ENCODE measurements at places on chromosomes 1 and 21.

DNA sequence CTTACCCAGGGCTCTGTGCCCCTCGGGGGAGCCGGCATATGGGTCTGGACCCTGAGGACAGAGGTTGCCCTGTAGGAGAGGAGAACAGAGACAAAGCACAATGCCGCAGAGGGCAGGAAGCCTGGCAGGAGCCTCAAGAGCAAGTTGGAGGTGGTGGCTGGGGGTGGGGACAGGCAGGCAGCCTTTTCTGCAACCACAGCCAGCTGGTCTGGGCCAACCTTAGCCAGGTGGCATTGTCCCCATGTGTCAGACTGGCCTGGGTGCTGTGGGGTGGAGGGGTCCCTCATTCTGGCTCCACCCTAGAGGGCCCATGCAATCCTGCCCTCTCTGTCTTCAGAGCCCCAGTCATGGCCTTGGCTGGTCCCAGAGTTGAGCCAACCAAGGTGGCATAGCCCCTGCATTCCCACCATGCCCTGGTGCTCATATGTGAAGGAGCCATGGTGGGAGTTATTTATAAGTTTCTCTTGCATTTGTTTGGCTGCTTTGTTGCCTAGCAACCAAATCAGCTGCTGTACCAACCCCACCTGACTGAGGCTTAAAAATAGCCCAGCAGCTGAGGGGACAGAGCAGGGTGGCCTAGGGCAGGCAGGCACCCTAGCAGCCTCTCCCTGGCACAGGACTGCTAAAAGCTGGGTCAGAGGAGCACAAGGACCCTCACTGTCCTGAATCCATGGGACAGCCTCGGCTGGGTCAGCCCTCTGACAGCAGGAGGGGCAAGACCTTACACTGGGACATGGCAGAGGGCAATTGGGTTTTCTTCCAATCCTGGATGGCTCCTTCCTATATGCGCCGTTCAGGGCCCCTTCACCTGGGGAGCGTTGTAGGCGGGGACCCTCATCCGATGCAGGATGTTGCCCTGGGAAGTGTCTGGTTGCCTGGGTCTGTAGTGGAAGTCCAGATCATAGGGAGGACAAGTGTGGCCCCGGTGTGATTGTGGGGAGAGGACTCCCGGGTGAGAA, 19.5 kb downstream of the MAP7D1 start:
- peak; percentile 71 for DNase-seq

DNA sequence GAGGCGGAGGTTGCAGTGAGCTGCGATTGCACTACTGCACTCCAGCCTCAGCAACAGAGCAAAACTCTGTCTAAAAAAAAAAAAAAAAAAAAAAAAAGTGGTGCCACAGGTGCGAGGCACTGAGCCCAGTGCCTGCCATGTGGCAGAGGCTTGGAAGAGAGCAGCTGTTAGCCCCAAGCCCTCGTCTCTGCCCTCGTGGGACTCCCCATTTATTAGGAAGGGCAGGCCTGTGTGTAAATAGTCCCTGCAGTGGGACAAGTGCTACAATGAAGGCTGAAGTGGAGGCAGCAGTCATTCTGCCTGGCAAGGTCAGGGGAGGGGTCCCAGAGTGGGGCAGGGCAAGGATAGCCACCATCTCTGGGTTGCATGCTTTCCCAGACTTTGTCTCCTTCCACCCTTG, 6.5 kb downstream of the RPS6KA1 start:
- no peak for DNase-seq

DNA sequence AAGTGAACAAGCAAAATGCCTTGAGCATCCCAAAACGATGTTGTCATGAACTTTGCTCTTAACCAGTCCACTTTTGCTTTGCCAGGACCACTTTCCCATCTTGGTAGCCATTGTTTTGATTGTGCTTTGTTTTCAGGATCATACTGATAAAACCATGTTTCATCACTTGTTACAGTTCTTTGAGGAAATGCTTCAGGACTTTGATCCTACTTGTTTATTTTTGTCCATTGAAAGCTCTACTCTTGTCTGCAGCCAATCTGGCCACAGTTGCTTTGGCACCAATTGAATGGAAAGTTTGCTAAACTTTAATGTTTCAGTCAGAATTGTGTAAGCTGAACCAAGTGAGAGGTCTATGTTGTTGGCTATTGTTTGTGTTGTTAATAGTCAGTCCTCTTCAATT, 12.8 kb downstream of the PLPPR4 start:
- no peak for DNase-seq

DNA sequence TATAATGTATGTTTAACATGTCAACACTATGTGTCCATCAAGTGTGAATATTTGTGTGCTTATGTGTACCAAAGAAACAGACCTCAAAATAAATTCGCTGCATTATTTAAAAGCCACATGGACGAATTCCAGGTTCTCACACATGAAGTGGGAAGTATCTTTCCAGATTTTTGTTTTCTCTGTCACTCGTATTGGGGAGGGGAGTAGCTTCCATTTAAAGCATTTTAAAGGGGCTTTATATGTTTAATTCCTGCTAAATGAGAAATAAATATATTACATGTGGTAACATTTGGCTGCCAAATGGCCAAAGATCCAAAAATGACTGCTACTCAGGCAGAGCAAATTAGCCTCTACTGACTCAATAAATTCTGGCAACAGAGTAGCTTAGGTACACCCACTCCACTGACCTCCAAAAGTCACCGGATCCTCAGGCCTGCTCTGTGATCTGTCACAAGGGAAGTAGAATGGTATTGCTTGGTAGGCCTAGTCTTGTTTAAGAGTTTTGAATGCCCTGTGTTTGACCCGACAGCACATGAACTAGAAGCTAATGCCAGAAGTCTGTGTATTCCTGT, 178.1 kb downstream of the ZP4 start:
- no peak for DNase-seq

- DNase-seq: no peak
Measured at GRCh38 chr1:45411510-45411899, 71.3 kb upstream of the MUTYH start.

Data from Right ventricle myocardium inferior (tissue), 1 donor.